ENCODE measurements at places on chromosomes 5 and 9.

GRCh38 chr5:162886717-162887116 is 550.7 kb upstream of the CCNG1 start:
- no peak for DNase-seq

DNA sequence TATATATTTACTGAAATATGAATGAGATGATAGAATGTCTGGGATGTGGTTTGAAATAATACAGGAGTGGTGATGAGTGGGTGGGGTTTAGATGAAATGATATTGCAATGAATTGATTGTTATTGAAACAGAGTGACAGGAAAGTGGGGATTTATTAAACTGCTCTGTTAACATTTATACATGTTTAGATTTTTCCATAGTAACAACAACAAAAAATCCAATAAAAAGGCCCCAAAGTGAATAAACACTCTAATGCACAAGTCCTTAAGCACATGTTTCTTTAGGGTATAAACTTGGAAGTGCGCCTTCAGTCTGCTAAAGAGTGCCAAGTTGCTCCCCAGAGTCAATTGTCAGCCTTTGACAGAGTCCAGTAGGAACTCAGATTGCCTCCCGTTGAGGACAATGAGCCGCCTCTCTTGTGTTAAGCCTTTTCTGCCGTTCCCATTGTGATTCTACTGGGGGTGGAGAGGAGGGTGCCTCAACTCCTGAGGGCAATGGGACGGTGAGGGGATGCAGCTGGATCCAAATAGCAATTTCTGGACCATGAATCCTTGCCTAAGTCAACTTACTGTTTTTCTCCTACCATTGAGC is 112.3 kb downstream of the SLC28A3 start:
- DNase-seq: no peak

GRCh38 chr9:113313261-113313660 is 10.1 kb upstream of the RNF183 start:
- DNase-seq: no peak

- DNase-seq: no peak
These were observed 116.3 kb downstream of the MED27 start for GRCh38 chr9:131963072-131964030.

DNA sequence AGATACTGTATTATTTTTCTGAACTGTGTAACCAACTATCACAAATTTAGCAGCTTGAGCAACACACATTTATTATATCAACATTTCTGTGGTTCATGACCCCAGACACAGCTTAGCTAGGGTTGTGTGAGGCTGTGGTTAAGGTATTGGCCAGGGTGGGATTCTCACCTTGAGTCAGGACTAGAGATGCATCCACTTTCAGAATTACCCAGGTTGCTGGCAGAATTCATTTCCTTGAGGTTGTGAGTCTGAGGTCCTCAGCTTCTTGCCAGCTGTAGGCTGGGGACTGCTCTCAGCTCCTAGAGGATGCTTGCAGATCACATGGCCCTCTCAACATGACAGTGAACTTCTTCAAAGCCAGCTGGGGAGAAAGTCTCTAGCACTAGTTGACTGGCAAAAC is 122.5 kb upstream of the RASGRF2 start:
- DNase-seq: no peak

GRCh38 chr5:173734716-173735115 is 118.3 kb upstream of the BOD1 start:
- DNase-seq: no peak

DNA sequence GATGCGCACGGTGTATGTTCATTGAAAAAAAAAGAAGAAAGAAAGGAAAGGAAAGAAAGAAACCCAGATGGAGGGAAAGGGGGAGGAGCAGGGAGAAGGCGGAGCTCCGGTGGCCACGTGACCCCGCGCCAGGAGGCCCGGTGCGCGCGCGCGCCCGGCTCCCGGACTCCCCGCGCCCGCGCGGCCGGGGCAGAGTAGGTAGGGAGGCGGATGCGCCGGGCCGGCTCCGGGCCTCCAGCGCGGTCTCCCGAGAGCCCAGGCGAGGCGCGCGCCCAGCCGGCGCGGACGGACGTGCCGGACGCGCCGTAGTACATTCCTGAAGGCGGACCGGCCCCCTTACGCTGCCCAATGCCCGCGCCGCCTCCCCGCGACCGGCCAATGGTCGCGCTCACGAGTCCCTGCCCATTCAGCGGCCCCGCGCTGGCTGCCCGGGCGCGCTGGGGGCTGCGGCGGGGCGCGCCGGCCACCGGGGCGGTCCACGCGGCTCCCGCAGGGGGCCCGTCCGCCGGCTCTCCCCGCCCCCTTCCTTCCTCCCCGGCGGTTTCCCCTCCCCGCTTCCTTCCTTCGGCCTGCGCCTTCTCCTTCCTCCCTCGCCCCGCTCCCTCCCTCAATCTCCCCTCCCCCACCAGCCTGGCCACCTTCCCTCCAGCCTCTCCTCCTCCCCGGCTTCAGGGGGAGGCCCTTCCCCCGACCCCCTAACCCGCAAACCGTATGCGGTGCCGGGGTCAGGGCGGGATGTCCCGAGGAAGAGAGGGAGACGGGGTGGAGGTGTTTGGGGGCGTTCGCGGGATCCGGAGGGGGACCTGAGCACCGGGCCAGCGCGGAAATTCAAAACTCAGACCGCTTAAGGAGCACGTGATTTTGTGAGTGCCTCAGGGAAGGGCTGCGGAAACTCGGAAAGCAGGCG is 5.8 kb downstream of the PTCH1 start:
- peak; percentile 80 for DNase-seq

DNA sequence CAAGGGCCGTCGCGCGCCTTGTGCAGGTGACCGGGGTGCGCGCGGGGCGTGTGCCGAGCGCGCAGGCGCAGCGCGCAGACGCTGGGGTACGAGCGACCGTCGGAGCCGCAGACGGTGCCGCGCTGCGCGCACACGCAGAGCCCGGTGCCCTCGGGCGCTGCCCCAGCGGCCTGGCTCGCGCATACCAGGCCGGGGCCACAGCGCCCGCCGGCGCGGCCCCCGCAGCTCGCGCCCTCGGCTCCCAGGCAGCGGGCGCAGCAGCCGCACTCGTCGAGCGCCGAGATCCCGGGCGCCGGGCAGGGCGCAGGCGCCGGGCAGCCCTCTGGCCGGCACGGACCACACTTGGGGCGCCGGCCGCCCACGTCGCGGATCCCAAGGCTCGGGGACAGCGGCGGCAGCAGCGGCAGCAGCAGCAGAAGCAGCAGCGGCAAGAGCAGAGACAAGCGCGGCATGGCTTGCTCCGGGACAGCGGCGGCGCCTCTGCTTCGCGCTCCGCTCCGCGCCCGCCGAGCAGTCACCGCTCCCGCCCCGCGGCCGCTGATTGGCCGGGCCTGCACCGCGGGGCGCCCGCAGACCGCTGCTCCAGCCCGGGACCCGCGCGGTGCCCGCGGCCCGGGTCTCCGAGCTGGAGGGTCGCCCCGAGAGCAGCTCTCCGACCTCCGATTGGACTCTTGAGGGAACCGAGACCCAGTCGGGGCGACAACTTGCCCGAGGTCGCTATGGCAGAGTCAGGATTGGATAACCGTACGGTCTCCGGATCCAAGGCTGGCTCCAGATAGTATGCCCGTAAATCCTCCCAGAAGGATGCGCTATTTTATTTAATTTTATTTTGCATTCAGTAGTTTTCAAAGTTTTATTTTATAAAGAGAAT is at the start of gene IGFBPL1:
Gene IGFBPL1, minus strand, starts transcription at position 482 of the 871 bp plus-strand sequence. Its CDS starts 30 bp downstream, at position 452.
- DNase-seq: no peak

DNA sequence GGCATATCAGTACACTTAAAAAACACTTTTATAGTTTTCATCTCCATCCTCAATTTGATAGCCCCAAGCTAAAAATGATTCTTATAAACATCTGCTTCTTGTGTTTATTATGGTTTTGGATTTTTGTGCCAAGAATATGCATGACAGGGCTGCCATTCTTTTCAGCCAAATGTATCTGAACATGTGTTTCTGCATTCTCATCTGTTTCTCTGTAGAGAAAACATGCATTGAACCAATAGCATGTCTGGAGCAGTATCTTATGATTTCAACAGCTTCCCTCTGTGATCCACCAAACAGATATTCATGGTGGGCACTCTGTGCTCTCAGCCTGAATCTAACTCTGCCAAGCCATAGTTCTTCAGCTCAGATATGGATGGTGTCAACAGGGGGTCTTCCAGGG is 99.3 kb upstream of the ERCC6L2 start:
- no peak for DNase-seq

- peak; percentile 33 for DNase-seq
These were observed at the start of gene TNFAIP8 for GRCh38 chr5:119355685-119356611. TSS of gene TNFAIP8 (plus strand) at chr5:119356019. CDS start at chr5:119356091, 72 bp downstream.

DNA sequence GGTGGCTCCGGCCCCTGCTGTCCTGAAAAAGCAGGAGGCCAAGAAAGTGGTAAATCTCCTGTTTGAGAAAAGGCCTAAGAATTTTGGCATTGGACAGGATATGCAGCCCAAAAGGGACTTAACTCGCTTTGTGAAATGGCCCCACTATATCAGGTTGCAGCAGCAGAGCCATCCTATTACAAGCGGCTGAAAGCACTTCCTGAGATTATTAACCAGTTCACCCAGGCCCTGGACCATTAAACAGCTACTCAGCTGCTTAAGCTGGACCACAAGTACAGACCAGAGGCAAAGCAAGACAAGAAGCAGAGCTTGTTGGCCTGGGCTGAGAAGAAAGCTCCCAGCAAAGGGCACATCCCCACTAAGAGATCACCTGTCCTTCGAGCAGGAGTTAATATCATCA is 89.7 kb downstream of the MLLT3 start:
- no peak for DNase-seq

DNA sequence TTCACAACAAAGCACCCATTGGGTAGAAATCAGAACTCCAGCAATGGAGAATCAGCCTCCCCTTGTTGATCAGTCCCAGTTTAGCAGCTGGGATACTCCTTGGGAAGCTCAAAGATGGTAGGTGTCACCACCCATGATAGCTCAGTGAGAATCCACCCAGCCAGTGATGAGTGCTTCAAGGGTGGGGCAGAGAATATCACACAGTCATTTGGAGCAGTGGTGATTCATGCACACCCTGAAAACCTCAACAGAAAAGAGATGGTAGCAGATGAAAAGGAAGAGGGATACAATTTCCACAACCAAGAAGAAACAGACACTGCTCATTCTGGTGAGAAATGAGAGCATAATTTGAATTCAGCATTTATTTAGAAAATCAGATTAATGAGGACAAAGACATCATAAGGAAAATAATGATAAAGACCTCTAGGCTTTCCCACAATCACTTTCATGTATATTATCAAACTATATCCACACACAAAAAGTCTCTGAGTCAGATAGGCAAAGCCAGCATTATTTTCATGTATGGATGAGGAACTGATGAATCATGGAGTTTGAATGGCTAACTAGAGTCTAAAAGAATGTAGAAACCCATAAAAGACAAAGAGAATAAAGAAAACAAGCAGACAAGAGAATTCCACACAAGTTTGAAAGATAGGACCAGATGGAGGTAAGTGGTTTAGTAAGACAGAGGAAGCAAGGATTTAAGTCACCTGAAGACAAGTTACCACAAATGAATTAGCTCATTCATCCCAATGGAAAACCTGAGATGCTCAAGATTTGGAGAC is 82.9 kb downstream of the FEM1C start:
- DNase-seq: no peak

- DNase-seq: peak; percentile 27
These were observed 55.7 kb downstream of the TSSK1B start for GRCh38 chr5:113378959-113379541.

DNA sequence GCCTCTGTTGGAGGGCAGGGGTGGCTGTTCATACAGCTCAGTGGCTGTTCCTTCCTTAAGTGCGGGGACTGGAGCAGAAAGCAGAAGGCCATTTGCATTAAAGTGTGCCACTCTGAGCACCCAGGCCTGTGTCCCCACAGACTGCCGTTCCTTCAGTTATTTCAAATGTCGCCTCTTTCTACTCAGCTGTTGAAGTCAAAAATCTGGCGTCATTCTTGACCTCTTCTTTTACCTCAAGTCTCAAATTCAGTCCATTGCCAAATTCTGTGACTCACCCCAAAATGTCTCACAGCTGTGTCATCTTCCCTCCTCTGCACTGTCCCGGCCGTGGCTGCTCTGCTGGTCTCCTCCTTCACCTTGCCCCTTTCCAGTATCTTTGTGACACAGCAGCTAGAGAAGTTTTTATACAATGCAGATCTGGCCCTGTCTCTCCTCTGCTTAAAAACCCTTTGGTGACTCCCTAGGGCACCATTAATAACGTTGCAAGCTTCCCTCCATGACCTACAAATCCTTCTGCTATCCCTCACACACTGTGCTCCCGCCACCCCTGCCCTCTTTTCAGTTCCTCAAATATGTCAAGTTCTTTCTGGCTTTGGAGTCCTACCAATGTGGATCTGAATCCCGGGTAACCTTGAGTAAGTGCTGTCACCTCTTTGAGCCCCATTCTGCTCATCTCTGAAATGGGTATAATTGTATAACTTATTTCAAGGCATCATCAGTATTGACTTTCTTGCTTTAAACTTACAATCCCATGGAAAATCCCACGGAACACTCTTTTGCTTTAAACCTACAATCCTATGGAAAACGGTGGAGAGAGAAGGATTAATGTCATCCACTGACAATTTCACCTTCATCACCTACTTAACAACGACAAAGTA is 98.3 kb upstream of the BOD1 start:
- DNase-seq: no peak

- peak; percentile 77 for DNase-seq
These were observed 8.1 kb downstream of the ARPC5L start for GRCh38 chr9:124869986-124870560.

- no peak for DNase-seq
These were observed 1.4 kb downstream of the SLC36A2 start for GRCh38 chr5:151345808-151346478.

DNA sequence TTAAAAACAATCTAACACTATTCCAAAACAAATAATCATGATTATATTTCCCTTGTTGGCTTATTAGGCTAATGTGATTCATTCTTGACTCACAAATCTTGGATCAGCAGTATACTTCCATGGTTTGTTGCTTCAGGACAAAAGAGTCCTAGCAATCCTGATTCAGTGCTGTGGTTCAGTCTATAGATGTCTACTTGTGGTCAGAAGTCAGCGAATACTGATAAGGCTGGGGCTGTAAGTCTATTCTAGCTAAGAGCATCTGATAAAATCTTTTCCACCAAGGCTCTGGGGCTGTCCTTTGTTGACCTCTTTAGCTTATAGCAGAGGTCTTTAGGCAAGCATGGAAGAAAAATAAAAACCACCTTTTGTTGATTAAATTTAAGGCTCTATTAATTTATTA is 4.4 kb upstream of the SMIM3 start:
- DNase-seq: no peak

GRCh38 chr5:180400416-180400815 is 47.3 kb upstream of the GFPT2 start:
- DNase-seq: no peak

All from stimulated activated CD4-positive, alpha-beta T cell treated with anti-CD3 and anti-CD28 coated beads, Interleukin-15, amount 100 ng/mL, for 1 hour (primary cell).